ENCODE measurements at places on chromosomes 12 and 14. TPM values are rescaled to one million over a fixed set of nuclear protein-coding genes. Genes with fewer than 3 reads are reported as not detected.

RNF212B gene
- total RNA-seq, result not detected

HHIPL1 gene
- total RNA-seq, result 2.9 TPM

PLEKHG7 gene
- not detected for total RNA-seq

DCD gene
- total RNA-seq, result not detected

ASPG gene
- total RNA-seq, result 9.1 TPM

TMTC1 gene
- 62.4 TPM for total RNA-seq

ALX1 gene
- not detected for total RNA-seq

INSM2 gene
- 3.7 TPM for total RNA-seq

USP44 gene
- total RNA-seq, result 1.7 TPM

STYK1 gene
- total RNA-seq, result not detected

TNS2 gene
- 195 TPM for total RNA-seq

LMO3 gene
- total RNA-seq, result 21.8 TPM

P2RX2 gene
- total RNA-seq, result not detected

ERG28 gene
- 12.1 TPM for total RNA-seq

TPPP2 gene
- total RNA-seq, result 0.22 TPM

NR1H4 gene
- 33.5 TPM for total RNA-seq

NPC2 gene
- total RNA-seq, result 290 TPM

LUM gene
- total RNA-seq, result 307 TPM

SENP1 gene
- total RNA-seq, result 12.2 TPM

TRPV4 gene
- total RNA-seq, result 1.1 TPM

MYF5 gene
- not detected for total RNA-seq

KLHL33 gene
- total RNA-seq, result 0.33 TPM

GPR68 gene
- 0.78 TPM for total RNA-seq

VPS29 gene
- total RNA-seq, result 95.1 TPM

CLEC1A gene
- total RNA-seq, result 4.2 TPM

TOMM20L gene
- not detected for total RNA-seq

AQP6 gene
- 0.29 TPM for total RNA-seq

TAS2R7 gene
- not detected for total RNA-seq

RFLNA gene
- total RNA-seq, result 1.9 TPM

TSPAN11 gene
- total RNA-seq, result 0.48 TPM

SLC38A4 gene
- total RNA-seq, result 0.14 TPM

STAB2 gene
- total RNA-seq, result not detected

FAM181A gene
- total RNA-seq, result not detected

RBM25 gene
- total RNA-seq, result 57.7 TPM

LRRC43 gene
- 3.3 TPM for total RNA-seq

ING4 gene
- total RNA-seq, result 34.9 TPM

PKP2 gene
- 1.3 TPM for total RNA-seq

KRT80 gene
- 14.6 TPM for total RNA-seq

ASCL1 gene
- total RNA-seq, result 0.17 TPM

DTX1 gene
- 6.3 TPM for total RNA-seq

LRFN5 gene
- total RNA-seq, result 5.6 TPM

FKBP4 gene
- 110 TPM for total RNA-seq
